ENCODE measurements at places on chromosomes 2 and 18.

DNA sequence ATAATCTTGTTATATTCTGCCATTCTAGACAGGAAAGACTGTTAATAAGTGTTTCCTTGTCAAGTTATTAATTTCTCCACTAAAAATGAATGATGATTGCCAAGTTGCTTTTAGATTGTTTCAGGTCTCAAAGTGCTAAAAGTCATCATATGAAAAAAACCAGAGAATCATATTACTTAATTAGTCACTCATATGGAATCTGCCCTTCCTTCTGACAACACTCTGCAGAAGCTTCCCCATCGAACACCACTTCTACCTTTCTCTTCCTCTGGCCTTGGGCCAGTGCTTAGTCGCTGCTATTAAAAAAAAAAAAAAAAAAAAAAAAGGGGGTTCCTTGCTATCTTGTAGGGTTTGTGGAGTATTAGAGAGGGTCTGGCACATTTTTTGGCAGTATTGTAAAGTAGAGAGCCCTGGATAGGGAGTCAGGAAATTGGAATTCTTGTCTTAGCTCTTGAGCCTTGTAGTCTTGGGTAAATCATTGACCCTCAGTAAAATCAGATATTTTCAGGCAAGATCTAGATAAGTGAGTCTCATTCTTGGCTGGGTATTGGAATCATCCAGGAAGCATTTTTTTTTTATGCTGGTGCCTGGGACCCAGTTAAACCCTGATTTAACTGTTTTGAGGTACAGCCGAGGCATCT, 141.7 kb upstream of the CCDC68 start:
- no peak for DNase-seq

DNA sequence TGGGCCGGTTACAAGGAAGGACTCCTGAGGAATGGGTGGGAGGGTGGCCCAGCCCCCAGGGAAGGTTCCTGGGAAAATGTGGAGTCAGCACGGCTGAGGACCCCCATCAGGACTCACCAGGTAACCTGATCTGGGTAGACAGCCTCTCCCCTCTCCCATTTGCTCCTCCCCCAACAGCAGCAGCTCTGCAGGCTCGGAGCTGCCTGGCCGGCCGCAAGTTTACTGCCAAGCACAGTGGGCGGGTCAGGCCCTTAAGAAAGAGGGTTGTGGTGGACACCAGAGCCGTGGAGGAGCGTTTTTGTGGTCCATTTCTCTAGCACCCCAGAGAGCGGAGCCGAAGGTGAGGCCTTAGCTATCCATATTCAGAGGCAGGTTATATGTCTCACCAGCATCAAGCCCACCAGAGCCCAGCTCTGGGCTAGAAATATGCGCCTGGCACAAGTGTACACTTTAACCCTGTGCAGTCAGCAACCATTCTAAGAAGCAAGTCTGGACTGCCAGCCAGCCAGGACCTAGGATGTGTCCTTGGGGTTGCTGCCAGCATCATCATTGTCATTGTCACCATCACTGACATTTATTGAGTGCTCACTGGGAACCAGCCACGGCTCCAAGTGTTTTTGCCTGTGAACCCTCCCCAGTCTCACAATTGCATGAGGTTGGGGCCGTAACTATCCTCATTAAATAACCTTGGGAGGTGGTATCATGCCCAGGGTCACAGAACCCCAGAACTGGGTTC, 190.1 kb downstream of the KLHL29 start:
- no peak for DNase-seq

GRCh38 chr2:181146171-181146570, 165.8 kb downstream of the UBE2E3 start:
- no peak for DNase-seq

GRCh38 chr2:47767880-47768609, 14.9 kb upstream of the MSH6 start:
- DNase-seq, result peak; percentile 57

GRCh38 chr18:57841568-57841967, 38.5 kb upstream of the ATP8B1 start:
- peak; percentile 38 for DNase-seq

GRCh38 chr2:17958466-17959092, 80.1 kb downstream of the KCNS3 start:
- DNase-seq, result no peak

DNA sequence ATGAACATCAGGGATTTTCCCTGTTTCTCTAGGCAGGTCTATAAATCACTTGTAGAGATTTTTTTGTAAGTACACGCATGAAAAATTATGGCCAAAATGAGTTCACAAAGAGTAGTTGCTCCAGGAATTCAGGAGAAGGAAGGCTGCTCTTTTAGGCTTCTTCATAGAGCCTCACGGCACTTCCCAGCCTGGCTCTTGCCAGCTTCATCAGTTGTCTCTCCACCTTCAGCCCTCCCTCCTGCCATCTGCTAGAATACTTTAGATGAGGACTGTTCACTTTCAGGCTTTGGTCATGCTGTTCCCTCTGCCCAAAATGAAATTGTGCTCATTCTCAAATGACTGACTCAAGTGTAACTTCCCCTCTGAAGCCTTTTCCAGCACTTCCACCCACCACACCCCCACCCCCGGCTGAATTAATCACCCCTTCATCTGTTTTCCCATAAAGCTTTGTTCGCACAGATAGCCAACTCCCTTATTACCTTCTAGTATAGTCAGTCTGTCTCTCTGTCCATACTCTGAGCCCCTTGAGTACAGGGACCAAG, 1.8 kb upstream of the ABCA12 start:
- DNase-seq, result no peak

- DNase-seq, result no peak
These were observed 194.0 kb downstream of the MBD2 start for GRCh38 chr18:54030434-54030833.

DNA sequence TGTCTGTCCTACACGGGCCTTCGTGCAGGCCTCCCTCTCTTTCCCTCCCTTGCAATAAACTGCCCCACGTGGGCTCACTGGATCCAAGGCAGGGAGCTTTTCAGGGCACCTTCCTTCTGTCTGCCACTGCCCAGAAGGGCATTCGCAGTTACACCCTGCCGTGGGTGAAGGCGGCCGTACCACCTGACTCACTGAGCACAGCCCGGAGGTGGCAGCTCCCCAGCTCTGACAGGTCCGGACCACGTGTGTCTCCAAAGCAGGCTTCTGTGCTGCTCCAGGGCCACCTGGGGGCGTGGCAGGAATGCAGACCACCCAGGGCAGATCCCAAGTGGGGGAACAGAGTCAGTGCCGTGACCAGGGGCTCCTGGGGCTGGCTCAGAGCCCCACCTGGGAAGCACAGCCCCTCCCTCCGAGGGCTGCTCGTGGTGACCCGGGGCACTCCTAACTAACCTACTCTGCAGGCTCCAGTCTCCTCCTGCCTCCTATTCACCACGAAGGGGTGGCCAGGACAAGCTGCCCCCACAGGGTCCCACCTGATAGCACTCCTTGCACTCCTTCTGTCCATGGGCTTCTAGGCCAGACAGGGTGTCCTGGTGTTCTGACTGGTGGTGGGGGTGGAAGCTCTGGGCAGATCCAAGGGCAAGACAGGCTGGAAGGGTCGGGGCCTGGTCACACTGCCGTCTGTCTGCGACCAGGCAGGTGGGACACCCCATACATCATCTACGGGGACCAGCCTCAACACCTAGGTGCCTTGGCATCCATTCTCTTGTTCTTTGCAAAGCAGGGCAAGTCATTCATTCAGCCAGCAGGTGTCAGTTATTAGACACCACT, 9.7 kb downstream of the SNED1 start:
- no peak for DNase-seq

- no peak for DNase-seq
These were observed 6.7 kb downstream of the TMBIM1 start for GRCh38 chr2:218285604-218286003.

DNA sequence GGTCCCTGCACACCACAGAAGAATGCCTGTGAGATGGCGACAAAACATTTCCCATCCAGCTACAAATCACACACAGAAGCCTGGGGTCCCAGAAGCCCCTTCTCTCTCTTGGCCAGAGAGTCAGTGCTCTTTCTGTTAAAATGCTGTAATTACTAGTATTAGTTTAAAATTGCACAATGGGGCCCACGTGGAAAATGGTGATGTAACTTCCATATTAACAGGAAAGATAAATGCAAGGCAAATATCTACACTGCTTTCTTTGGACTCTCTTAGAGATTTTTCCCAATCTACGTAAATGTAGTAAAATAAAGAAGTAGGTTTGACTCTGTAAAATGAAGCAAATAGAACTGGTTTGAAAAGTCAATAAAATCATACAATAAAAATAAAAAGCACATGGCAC, 113.9 kb upstream of the TFCP2L1 start:
- no peak for DNase-seq

- DNase-seq, result no peak
These were observed 161.1 kb downstream of the CAMKMT start for GRCh38 chr2:44522846-44523245.

DNA sequence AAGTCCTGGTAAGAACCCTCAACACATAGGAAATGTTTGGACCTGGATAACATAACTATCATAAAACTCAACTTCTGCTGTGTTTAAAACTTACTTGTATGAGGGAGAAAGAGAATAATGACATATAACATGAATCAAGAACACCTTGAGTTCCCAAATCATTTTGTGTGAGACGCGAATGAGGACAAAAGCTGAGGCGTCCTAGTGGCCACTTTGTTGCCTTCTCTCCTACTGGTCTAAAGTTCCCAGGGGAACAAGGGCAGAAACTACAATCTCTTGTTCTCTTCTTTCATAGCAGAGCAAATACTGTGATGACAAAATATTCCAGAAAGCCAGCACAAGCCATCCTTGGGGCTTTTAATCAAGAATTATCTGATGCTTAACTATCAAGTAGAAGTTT, 8.3 kb upstream of the LCT start:
- no peak for DNase-seq

DNA sequence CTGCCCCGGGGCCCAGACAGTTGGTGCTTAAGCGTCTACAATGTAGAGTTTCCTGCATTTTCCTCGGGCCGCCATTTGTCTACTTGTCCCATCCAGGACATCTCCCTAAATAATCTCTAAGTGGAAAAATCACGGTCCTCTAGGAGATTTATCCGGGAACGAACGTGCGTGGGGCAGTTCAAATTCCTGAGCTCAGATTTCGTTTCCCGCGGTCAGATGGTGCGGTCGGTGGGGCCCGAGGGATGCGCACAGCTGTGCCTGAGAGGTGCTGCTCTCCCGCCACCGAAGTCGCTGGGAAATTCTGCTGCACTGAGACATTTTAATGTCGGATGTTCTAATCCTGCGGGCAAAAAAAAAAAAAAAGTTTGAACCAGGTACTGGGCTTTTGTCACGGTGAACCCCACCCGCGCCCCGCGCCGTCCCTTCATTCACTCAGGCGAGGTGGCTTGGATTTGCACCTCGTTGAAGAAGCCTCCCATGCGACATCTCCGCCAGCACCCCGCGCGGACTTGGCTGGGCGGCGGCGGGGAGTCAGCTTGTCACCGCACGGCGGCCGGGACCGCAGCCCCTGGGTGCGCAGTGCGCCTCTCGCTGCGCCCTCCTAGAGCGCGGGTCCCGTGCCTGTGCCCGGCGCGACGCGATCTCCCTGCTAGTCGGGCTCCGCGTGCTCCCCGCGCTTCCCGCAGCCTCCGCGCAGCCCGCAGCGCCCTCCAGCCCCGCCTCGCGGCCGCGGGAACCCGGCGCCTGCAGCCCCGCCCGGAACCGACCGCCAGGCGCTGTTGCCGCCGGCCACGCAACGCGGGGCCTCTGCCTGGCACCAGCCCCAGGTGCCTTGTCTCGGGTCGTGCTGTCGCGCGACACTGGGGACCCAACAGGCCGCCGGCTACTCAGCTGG, 191.9 kb upstream of the TCF4 start:
- no peak for DNase-seq

DNA sequence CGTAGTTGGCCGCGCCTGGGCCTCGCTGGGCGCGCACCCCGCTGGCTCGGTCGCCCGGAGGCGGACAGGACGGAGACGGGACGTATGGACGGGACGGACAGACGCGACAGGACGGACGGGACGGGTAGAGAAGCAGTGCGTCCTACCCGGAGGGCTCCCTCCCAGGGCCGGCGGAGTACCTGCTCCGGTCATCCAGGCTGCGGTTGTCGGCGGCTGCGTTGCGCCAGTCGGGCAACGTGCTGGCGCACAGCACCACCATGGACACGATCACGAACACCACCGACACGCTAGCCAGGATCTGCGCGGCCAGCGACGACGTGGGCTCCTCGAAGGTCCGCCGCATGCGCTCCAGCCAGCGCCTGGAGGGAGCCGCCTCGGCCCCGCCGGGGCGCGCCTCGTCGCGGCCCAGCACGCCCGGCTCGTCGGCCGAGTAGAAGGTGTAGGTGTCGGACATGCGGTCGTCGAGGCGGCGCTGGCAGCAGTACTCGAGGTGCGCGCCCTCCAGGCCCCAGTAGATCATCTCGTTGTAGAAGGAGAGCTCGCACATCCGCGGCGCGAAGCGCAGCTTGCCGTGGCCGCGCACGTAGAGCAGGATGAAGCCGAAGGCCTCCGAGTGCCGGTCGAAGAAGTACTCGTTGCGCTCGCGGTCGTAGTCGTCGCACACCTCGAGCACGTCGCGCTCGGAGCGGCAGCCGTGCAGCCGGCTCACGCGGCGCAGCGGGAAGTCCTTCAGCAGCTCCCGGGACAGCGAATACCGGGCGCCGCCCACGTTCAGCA, 903 bp downstream of the KCNG3 start:
- peak; percentile 20 for DNase-seq

DNA sequence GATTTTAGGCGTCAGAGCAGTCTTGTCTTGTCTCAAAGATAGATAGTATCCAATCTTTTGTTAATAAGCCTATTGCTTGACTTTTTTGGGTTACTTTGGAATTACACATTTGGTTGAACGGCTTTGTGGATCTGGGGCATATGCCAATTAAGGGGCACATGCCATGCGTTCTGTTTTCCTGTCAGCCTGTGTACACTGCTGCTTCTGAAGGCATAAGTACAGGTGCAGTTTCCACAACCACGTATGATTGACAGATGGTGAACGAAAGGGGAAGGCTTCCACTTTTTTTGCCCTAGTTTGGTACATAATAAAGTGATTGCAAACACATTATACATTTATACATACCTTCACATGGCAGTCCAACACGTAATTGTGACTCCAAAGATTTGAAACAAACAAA, 102.3 kb downstream of the RAPH1 start:
- no peak for DNase-seq

- DNase-seq, result no peak
These were observed 693.9 kb upstream of the ID2 start for GRCh38 chr2:7987992-7988391.

- peak; percentile 55 for DNase-seq
These were observed 257.3 kb upstream of the CXCR4 start for GRCh38 chr2:136375017-136375901.

- DNase-seq, result no peak
These were observed 45.1 kb upstream of the SERTAD2 start for GRCh38 chr2:64698668-64699444.

DNA sequence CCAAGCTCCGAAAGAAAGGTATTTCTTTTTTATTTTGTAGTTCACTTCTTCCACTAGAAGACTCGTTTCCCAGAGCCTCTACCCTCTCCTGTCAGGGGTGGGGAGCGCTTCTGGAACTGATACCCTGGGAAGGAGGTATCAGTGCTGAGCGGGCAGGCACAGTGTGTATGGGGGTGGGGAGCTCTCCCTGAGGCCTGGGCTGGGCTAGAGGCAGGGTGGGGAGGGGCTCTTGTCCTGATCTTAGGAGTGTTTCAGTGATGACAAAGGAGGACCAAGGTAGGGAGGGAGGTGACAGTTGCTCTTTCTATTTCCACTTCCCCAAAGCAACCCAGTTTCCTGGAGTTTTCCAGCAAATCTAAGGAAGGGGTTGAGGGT, 65.4 kb downstream of the ARHGAP25 start:
- no peak for DNase-seq
